ENCODE measurements at places on chromosomes 11 and 22.

DNA sequence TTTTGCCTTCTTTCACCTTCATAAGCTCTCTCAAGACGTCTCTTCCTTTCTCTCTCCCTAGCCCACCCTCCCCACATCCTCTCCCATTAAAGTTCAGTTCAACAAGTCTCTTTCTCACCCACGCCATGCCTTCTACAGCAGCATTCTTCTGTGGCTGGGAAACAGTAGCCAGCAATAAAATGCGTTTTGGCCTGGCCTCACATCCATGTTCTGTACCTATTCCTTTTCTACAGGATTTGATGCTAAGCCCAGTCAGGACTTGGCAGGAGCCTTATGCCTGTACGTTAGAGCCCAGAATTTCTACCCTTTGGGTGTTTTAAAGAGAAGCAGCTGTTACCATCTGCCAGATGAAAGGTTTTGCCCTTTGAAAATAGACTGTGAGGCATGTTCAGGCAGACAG is 7.1 kb upstream of the CD44 start:
- no peak for DNase-seq

DNA sequence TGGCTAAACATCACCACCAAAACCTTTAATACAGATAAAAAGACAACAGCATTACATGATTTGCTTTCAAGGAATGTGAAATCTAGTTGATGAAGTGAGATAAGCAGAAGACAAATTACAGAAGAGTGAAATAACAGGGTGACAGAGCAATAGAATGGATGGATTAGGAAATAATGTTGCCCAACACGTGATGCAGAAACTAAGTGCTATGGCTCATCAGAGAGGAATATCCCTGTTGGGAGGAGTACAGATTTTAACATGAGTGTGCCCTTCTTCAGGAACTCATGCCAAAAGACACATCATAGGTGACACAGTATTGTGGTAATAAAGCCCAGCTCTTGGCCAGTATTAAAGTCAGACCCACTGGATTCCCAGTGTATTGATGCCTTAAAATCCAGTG is 176.6 kb upstream of the RAG2 start:
- DNase-seq = no peak

DNA sequence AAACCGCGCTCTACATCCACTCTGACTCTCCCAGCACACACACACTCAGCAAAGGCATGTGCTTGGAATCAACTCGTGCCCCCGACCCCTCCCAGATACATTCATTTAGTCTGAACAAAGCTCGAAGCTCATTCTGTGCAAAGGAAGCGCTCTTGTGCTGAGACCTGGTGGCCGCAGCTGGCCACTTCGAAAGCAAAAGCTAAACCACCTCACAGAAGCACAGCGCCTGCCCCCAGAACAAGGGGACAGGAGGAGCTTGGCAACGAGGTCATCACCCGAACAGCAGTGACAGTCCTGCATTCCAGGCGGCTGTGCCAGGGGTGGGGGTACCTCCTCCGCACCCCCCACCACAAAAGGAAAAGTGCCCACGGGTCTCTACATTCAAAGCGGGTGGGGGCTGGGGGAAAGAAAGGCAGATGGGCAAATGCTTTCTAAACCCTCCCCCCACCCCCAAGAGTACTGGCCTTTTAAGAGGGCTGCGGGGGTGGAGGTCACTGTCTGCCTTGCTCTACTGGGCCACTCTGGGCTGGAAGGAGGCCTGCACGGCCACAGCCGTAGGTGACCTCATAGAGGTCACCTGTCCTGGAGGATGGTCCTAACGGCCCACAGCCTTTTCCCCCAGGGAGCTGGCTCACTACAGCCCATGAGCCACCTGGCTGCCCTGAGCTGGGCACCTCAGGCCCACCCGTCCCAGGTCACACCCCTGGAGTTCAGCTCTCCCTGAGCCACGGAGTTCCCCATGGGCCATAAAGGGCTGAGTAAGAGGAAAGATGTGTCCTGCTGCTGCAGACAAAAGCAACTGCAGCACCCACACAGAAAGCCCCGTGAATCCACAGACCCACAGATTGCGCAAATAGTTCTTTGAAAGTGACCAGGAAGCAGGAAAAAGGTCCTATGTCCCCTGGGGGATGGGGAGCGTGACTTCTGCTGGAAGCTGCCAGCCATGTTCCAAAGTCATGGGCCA is 21.3 kb downstream of the CBX7 start:
- DNase-seq = no peak

GRCh38 chr11:73154178-73154577 is 12.1 kb upstream of the FCHSD2 start:
- DNase-seq = no peak

DNA sequence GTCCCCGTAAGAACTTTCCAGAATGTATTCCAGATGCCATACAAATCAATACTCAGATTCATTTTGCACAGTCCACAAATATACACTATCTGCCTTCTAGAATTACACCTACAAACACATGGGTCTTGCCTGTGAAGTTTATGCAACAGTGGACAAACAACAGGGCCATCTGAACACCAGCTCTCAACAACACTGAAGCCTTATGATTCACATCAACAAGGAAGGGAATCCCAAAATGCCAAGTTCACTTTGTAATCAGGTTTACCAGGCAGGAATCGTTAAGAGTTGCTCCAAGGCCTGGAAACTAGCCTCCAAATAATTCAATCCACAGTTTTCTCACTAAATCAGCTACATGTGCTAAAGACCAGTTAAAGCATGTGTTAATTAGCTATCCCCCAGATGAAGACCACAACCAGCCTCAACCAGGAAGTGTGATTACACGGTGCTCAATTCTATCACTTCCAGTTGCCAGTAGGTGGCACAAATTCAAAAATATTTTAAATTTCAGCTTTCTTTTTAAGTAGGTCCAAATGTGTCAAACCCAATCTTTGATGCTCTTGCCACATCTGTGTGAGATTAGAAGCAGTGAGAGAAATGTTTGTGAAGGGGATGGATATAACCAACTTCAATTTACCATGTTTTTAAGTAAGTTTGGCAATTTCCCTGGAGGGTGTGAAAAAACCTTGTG is 139.1 kb upstream of the BDNF start:
- DNase-seq = no peak

GRCh38 chr11:75113030-75113429 is 16.4 kb upstream of the OR2AT4 start:
- DNase-seq = no peak

DNA sequence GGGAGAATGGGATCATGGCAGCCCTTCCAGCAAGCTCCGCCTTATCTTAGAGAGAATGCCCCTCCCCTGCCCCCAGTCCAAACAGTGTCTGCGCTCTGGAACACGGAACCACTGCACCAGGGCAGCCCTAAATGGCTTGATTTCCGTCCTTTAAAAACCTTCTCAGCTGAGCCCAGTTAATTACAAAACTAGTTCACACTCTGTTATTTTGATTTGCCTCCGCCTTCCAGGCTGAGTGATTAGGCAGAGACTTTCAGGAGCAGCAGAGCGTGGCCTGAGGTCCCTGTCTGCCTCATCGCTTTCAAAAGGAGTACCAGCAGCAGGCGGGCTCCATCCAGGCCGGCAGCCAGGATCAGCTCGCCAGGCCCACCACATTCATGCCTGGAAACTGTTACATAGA is 313.0 kb downstream of the BRD1 start:
- no peak for DNase-seq

- DNase-seq = no peak
Observed at GRCh38 chr22:33884829-33885228, 35.4 kb downstream of the LARGE1 start.

DNA sequence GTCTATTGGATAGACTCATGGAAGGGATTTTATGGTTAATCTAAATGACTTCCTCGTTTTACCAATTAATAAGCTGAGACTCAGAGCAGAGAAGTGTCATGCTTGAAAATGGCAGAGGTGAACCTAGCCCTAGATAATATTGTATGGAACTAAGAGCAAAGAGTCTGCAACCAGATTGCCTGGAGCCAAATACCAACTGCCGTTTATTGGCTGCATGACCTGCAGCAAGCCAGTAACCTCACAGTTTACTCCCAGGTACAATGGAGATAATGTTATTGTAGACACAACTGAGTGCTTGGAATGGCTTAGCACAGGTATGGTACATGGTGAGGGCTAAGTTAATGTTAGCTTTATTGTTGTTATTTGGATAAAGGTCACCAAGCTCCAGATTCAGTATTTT is 84.6 kb upstream of the FAT3 start:
- no peak for DNase-seq

- no peak for DNase-seq
Observed at GRCh38 chr11:85040166-85040565, 587.0 kb downstream of the DLG2 start.

GRCh38 chr11:64321026-64321425 is 3.1 kb downstream of the PRDX5 start:
- DNase-seq = no peak

DNA sequence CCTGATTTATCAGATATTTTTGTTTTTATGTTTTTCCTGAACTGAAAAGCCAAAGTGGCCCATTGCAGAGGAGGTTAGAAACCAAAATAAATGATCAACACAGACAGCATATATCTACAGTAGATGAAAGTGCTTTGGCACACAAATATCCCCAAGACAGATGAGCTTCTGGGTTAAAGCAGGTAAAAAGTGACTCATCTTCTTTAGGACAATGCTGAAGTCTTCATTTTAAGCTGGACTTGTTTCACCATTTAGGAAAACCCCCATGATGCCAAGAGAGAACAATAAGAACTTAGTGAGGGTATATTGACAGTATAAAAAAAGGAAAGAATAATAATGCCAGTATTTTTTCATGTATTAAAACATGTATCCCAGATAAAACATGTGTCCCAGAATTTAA is 100.8 kb upstream of the OR9G4 start:
- no peak for DNase-seq

DNA sequence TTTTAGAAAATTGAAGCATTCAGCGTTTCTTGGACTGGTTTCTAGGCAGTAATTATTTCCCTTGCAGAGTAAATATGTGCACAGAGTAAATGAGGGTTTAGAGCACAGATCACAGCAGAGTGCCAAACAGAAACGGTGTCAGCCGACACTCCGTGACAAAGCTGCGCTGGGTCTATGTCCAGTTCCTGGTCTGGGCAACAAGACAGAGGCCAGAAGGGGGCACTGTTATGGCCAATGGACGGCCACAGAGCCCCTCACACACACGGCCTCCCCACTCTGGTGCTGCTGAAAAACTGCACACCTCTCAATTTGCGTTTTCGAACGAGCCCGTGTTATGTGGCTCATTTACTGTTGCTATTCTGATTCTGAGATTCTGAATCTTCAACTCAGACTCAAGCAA is 180.7 kb downstream of the MPPED1 start:
- no peak for DNase-seq

- DNase-seq = no peak
Observed at GRCh38 chr11:124801014-124801413, 808 bp upstream of the MSANTD2 start.
